ENCODE measurements at places on chromosomes 6 and 20.

GRCh38 chr6:16157492-16157891 lies 28.6 kb downstream of the MYLIP start:
- no peak for DNase-seq

- no peak for DNase-seq
Measured at GRCh38 chr6:225907-226306, 66.4 kb upstream of the DUSP22 start.

DNA sequence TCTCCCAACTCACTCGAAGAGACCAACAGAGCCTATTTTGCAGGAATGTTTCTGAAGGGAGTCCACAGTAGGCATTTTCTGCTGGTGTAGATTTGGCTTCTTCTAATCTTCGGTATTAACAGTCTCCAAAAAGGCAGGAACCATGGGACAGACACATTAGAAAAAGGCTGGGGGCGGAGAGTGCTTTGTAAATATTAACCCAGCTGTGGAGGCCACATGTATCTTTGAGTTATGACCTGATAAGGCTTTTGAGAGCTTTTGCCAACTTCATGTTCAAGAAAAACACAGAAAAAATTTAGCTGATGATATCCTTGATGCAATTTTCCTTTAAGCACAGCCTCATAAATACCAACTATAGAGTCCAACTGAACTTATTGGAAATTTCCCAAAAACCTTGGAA lies 119.4 kb upstream of the TSHZ2 start:
- DNase-seq, result no peak

DNA sequence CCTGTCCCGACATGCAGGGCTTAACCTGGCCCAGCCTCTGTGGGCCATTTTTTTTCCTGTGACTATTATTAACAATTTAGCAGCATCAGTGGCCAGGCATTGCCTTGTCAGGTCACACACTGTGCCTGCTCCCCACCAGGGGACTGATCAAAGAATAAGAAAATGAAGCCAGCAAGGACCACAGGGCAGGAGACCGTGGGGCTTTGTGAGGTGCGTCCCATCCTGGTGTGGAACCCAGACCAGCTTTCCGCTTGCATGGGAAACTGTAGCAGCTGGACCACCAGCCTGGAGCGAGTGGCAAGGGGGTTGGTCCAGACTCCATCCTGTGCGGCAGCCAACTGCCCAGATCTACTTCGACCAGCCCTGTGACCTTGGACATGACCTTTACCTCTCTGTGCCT lies 218.3 kb downstream of the ANKRD60 start:
- no peak for DNase-seq

DNA sequence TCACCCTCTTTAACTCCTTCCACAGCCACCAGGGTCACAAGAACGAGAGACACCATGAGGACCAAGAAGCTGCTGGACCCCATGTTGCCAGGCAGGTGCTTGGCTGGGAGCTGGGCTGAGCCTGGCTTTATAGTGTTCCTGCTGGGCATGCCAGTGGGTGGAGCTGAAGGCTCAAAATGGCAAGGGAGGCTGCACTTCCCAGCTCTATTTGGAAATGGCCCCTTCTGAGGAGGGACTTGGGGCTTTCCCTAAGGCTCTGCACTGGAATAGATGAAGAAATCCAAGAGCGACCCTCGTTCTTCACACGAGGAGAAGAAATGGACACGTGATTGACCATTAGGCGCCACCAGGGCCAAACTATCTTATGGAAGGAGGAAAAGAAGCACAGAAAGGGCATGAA lies at the start of gene WFDC12:
TSS of gene WFDC12 (minus strand) at position 101 of the 400 bp plus-strand sequence. CDS start at position 83, 18 bp downstream.
- no peak for DNase-seq

DNA sequence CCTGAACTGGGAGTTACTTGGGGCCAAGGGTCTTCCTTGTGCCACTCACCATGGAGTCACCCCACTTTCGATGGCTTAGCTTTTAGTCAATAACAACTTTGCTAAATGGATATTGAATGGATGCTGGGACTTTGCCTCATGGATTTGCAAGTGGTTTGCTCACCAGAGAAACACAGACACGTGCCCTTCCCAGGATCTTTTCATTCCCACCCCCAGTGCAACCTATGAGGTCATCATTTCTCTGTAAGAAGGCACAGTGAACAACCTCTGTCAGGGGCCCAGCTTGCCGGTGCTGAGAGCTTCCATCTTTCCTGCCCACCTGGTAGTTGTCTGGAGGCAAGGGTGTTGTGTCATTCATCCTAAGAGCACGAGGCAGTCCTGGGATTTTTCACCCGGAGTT lies 256.8 kb upstream of the PMEPA1 start:
- no peak for DNase-seq

DNA sequence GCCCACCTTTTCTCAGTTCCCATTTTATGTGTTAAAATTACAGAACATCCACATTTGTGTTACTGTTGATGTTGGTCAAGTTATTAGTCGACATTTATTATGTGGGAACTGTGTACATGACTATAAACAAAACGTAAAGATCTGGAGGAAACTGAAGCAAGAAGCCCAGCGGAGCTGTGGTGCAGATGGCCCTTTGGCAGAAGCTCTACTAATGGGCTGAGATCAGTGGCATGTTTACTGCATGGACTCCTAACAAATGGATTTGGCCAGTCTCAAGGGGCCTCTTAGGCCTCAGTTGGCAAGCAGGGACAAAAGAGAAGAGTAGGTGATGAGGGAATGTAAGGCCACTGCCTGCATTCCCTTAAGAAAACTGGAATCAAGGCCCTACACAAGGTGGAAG lies 282.1 kb upstream of the TCF21 start:
- DNase-seq, result no peak

DNA sequence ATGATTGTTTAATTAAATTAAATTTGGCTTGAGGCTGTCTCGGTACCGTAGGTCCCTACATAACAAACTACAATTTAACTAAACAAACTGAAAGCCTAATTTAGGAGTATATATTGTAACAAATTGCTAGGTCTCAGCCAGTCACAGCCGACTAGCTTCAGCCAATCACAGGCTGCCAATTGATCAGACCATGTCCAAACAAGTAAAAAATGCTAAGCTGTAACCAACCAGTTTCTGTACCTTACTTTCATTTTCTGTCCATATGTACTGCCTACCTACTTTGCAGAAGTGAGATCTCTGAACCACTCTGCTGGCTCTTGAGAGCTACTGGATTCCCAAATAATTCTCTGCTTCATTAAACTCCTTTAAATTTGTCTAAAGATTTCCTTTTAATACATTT lies 648.0 kb upstream of the GJE1 start:
- DNase-seq, result no peak

GRCh38 chr6:90151576-90152422 lies 144.8 kb downstream of the BACH2 start:
- DNase-seq, result no peak

DNA sequence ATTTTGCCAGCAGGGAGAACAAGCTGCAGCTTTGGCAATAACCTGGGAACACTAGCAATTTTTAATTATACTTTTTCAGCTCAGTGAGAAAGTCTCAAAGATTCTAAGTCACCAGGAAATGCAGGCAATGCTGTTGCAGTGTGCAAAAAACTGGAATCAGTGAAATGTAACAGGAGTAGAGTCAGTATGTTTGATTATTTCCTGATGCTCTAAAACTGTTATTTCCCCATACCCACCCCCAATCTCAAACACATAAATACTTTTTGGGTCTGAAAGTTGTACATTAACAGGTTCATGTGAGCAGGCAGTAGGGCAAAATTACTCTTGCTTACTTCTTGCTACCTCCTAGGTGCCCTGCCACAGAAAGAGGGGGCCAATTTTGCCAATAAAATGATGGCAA lies 65.4 kb upstream of the BEND6 start:
- no peak for DNase-seq

DNA sequence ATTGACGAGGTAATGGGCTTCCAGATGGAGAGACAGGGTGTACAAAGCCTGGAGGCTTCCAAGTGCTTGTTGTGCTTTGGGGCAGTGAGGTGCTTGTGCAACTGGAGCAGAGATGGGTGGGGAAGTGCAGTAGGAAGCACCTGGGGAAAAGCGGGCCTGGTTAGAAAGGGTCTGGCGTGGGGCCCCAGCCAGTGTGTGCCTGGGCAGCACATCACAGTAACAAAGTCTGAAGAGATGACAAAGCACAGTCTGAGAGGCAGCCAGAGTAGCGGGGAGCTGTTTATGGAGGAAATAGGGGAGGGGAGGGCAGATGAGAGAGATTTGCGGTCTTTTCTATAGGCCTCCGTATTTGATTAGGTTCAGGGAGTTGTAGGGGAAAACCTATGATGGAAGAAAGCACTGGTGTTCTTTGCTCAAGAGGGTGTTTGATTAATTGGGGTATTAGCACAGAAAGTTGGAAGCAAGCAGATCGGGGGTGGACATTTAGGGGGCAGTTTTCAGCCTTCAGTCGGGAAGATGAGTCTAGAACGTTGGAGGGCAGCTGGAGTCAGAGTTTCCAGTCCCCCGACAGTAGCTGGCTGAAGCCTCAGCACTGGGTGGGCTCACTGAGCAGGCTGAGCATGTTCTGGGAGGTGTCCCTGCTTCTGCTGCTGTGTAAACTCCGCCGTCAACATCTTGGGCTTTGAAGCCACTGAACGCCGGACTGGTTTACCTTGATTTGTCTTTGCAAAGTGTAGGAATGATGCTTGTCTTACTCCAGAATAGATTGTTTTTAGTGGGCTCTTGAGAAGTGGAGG lies 15.5 kb upstream of the MROH8 start:
- no peak for DNase-seq

DNA sequence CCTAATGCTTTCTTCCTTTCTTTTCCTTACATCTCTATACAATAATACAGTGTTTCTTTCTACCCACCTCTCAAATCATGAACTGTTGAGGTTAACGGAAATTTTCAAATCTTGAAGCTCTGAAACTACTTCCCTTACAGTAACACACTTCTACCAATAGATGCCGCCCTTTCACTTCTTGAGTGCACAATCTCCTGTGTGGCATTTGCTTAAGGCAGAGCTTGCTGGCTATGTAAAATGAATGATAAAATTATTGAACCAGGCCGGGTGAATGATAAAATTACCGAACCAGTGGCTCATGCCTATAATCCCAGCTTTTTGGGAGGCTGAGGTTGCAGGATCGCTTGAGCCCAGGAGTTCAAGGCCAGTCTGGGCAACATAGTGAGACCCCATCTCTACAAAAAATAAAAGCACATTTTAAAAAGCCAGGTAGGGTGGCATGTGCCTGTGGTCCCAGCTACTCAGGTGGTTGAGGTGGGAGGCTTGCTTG lies 56.8 kb downstream of the KCNS1 start:
- DNase-seq, result peak; percentile 72

GRCh38 chr20:35328689-35329088 lies 36.5 kb upstream of the FAM83C start:
- no peak for DNase-seq

DNA sequence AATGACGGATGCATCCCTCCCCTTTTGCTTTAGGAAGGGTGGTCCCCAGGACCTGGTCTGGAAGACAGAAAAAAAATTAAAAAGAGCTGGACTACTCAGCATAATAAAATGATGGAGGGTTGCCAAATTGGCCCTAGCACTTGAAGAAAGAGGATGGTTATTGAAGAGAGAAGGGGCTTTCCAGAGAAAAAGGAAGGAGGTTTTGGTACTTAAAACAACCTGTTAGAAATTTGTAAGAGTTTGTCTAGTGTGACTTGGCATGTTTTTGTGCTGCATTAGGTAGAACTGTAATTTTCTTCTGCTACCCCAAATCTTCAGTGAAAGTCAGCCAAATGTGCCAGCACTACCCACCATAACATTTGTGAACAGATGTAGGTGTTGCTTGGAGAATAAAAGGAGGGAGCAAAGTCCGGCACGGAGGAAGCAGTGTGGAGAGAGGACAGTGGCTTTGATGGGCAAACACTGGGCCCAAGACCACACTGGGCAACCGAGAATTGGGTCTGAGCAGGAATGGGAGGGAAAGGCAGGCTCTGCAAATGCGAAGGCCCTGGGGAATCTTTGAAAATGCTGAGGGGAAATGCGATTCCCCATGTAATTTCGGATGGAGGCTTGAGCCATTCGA lies 160.9 kb downstream of the QRSL1 start:
- DNase-seq, result no peak

DNA sequence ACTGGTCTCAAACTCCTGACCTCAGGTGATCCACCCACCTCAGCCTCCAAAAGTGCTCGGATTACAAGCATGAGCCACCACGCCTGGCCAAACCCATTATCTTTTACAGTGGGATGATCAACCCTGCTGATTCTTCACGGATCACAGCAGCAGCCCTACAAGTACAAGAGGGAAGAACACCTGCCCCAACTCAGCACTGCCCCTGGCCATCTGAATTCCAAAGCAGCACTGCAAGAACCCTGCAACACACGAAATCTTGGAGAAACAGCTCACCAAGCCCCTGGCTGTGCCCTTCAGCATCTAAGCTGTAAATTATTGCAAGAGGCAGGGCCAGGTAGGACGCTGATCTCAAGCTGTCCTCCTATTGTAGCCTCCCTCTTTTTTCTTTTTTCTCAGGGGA lies 54.5 kb upstream of the MC3R start:
- no peak for DNase-seq

- DNase-seq, result no peak
Measured at GRCh38 chr6:170107606-170108222, 183.2 kb downstream of the DLL1 start.

DNA sequence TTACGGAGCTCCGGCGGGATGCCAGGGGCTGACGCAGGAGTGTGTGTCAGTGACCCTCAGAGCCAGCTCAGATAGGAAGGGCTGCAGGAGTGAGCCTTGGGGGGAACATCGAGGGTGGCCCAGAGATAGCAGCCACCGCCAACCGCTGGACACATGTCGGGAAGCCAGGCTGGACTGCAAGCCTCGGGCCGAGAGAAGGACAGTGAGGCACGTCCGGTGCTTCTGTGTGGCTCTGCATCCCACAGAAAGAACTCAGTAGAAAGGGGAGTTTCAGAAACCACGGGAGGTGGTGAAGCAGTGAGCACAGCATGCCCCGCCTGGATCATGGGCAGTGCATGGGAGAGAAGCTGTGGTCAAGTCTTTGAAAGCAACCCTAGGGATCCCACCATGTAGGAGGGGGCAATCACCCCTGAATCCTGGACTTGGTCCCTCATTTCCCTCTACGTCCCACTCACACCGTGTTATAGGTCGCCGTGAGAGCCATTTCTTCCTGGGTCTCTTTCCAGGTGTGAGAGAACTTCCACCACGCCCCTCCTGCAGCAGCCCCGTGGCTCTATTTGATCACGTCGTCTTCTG lies 383.7 kb upstream of the CDH4 start:
- DNase-seq, result no peak
